ENCODE measurements at places on chromosomes 2 and 18. TPM values are rescaled to one million over a fixed set of nuclear protein-coding genes. Genes with fewer than 3 reads are reported as not detected.

The CHRNG gene
- polyA plus RNA-seq: not detected

The SLC9A4 gene
- 10.3 TPM for polyA plus RNA-seq

The DUSP2 gene
- 5.6 TPM for polyA plus RNA-seq

The PLCD4 gene
- polyA plus RNA-seq: 30.4 TPM

The POTEJ gene
- not detected for polyA plus RNA-seq

The CD302 gene
- polyA plus RNA-seq: 8.7 TPM

Data from kidney (tissue), 22 donors.